NK-92 treated with Interleukin-12 subunit alpha and Interleukin-12 subunit beta, amount 100 ng/mL, for 24 hours (cell line): ENCODE measurements at places on chromosomes 13 and 19.

DNA sequence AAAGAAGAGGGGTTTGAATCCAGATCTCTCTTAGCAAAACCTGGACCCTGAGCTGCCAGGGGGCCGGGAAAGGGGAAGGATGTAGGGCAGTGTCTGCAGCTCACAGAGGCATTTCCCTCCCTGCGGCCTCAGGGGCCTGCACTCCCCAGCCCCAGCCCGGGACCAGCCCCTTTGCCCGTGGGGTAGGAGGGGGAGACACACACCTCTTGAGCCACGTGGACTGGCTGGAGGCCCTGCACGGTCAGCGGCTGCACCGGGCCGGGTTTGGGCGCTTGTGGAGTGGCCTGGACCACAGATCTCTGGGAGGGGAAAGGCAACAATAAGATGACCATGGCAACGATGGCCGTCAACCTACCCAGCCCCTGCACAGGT, 26.9 kb downstream of the RFX1 start:
- no peak for DNase-seq

DNA sequence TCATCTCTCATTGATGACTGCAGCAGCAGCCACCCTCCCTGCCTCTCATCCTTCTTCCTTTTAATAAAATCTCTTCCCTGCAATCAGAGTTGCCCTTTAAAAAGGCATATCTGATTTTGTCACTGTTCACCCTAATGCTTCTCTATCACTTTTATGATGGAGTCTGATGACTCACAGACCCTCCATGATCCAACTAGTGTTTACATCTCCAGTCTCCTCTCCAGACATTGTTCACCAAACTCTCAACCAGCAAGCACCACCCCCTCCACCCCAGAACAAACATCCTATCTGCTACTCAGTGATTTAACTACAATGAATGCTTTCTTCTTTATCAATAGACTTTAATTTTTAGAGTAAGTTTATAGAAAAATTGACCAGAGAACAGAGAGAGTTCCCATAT, 59.5 kb downstream of the TNFSF11 start:
- no peak for DNase-seq

- no peak for DNase-seq
Observed at GRCh38 chr13:114173745-114174144, 5.3 kb upstream of the CFAP97D2 start.

GRCh38 chr13:93398167-93399035, 171.8 kb downstream of the GPC6 start:
- DNase-seq, result no peak

DNA sequence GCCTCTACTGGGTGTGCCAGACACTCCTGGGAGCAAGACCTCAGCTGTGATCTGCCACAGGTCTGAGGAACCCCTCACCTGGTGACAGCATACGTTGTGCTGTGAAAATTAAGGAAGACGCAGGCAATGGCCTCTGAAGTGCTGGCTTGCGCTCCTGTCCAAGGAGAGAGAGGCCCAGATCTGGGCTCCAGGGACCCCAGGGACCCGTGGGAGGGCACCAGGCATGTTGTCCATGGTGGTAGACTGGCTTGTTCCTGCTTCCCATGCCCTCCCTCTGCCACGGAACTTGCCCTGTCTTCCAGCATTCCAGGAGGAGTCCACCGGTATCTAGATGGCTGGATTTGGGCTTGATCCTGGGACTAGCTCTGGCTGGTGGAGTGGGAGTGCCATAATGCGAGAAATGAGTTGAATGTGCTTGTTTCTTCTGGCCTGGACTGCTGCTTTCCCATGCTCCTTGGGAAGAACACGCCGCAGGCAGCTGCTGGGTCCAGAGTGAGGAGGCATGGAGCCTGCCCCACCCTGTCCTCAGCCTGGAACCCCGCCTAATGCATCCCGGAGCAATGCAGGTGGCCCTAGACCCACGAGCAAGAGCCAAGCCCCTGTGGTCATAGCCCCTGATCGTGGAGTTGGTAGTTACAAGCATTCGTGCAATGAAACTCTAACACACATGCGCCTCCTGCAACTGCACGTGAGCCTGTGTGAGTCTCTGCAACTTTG, 190.2 kb downstream of the TEX29 start:
- DNase-seq, result no peak

GRCh38 chr19:35738887-35739229, 3.4 kb downstream of the IGFLR1 start:
- DNase-seq, result no peak

- no peak for DNase-seq
Observed at GRCh38 chr19:44592451-44592890, 20.9 kb upstream of the IGSF23 start.

GRCh38 chr13:59495936-59496512, 667.7 kb downstream of the DIAPH3 start:
- no peak for DNase-seq

DNA sequence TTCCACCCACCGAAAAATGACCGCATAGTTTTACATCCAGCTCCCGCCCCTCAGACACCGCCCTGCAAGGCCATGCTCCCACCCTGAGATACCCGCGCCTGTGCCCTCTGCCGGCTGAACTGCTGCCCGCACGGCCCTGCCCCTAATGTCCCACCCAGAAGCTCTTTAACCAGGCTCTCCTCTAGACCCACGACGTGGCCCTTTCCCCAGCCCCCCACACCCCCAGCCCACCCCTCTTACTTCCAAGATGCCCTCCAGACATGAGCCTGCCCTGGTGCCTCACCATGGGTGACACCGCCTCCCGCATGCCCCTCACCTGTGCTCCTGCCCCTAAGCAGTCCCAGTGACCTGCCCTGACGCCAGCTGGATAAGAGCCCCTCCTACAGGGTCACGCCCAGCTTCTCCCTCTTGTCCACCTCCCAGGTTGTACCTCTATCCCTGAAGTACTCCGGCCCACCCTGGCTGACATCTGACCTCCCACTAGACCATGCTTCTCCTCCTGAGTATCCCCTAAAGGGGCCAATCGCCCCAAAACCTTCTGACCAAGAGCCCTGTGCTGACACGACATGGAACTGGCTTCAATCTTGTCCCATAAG, 51.2 kb downstream of the COLGALT1 start:
- DNase-seq, result no peak

DNA sequence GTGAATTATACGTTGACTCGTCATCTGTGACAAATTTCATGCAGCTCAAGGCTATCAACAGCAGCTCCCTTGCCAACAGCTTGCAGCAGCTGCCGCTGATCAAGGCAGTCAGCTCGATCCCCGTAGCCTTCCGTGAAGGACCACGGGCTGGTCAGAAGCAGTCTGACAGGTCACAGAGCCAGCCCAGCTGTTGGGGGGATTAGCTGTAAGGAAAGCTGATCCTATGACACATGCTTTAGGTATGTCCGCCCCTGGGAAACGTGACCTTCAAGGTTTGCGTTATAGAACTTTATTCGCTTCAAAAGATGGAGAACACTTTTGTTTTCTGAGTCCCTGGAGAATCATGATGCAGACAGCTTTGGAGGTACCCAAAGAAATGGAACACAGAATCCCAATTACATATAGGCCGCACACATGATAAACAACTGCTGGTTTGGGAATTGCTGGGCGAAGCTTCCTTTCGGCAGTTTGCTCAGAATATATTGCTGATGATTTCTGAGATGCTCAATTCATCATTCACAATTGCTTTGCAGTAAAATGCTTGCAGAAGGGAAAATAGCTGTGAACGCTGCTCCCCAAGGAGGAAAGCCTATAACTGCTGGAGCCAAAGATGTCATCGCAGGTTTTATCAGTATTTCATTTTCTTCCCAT, 62.6 kb upstream of the USP29 start:
- DNase-seq, result no peak

- no peak for DNase-seq
Observed at GRCh38 chr19:36408101-36408500, 10.3 kb downstream of the ZFP82 start.

GRCh38 chr19:38686530-38686888, 39.1 kb downstream of the ACTN4 start:
- no peak for DNase-seq

GRCh38 chr19:13866463-13867046, 10.4 kb upstream of the NANOS3 start:
- DNase-seq, result no peak

DNA sequence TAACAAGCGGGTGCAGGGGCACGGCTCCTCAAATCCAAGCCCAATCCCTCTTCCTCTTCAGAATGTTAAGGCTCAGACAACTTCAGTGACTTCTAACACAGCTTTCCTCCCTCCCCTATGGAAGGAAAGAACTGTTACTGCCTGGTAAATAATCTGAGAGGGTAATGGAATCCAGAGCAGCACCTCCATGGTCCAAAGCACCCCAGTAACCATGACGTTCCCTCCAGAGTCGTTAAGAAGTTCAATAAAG, 969 bp downstream of the AKT2 start:
- DNase-seq, result no peak
